ENCODE measurements at places on chromosomes 2 and 18.
A peak's percentile ranks its signal among the peaks of the same experiment; 100 is the strongest.

GRCh38 chr18:24878289-24878688, 417.9 kb downstream of the HRH4 start:
- DNase-seq: peak; percentile 61

- DNase-seq: no peak
Observed at GRCh38 chr2:73896362-73897239, 3.8 kb downstream of the ACTG2 start.

GRCh38 chr2:19541884-19542283, 183.5 kb upstream of the OSR1 start:
- DNase-seq: peak; percentile 42

- DNase-seq: no peak
Observed at GRCh38 chr2:7196883-7197282, 279.7 kb downstream of the RNF144A start.

- no peak for DNase-seq
Observed at GRCh38 chr2:126653761-126654160, 2.2 kb upstream of the GYPC start.

GRCh38 chr2:157395811-157396210, 48.1 kb downstream of the CYTIP start:
- DNase-seq: no peak

DNA sequence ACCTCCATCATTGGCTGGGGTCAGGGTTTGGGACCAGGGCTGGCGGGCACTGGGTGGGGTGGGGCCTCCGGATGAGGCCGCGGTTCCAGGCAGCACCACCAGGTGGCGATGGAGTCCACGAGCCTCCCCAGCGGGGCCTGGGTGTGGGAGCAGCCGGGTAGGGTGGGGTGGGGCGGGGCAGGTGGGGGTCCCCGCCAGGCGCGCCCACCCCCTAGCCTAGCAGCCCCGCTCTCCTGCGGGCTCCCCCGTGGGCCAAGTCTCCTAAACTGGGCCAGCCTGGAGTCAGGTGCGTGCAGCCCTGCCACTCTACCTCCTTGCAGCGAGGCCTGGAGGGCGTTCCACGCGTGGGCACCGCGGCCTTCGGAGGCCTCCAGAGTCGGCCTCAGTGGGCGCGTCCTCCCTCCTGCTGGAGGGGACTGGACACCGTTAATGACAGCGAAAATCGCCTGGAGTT, 187.5 kb downstream of the TWIST2 start:
- peak; percentile 46 for DNase-seq

DNA sequence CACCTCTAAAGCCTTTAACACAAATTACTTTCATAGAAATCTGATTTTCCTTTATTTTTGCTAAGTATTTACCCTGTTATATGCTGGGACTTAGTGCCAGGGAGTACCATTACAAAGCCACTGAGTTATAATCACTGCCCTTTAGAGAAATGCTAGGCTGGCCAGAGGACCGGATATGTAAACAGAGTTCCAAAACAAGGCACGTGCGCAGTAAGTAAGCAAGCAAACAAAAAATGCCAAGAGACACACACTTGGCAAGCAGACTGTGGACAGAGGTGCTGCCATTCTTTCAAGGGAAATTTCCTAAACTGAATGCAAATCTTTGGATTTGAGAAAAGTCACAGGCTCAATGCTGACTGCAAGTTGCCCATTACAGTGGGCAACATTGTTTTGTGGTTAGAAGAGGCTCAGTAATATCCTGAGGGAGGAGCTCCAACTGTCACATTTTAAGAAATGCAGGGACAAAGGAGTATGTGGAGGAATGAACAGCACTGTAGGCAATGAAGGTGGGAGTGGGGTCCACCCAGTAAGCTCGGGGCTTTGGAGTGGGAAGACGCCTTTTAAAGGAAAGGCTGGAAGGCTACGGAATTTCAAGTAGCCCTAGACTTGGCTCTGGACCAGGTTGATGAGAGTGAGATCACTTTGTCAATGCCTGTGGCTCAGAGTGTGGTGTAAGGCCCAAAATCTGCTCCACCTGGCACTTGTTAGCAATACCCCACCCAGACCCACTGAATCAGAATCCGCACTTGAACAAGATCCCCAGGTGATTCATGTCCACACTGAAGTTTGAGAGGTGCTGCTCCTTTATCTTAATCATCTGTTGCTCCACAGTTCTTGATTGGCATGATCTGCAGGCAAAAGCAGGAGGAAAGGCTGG, 2.1 kb upstream of the PARD6G start:
- DNase-seq: no peak
